Sciatic nerve (tissue), 2 donors: ENCODE measurements at places on chromosomes 7 and 10. TPM values are rescaled to one million over a fixed set of nuclear protein-coding genes. Genes with fewer than 3 reads are reported as not detected.

DNA sequence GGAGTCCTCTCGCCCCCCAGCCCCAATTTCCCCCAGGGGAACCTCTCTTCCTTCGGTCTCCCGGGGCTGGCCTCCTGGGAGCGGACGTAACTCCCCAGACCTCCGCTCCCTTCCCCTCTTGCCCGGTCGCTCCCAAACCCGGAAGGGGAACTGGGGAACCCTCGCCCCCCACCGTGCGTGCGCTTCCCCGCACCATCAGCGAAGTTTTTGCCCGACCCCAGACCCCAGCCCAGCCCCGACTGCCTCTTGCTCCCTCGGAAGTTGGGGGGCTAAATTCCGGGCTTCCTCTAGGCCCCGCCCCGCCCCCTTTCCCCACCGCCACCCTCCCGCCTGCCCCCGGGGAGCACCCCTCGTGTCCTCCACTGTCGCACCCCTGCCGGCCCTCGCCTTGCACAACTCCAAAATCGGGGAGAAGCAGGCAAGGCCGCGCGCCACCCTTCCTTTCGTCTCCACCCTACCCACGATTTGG, 436 bp downstream of the GNB2 start:
- no peak for DNase-seq

DNA sequence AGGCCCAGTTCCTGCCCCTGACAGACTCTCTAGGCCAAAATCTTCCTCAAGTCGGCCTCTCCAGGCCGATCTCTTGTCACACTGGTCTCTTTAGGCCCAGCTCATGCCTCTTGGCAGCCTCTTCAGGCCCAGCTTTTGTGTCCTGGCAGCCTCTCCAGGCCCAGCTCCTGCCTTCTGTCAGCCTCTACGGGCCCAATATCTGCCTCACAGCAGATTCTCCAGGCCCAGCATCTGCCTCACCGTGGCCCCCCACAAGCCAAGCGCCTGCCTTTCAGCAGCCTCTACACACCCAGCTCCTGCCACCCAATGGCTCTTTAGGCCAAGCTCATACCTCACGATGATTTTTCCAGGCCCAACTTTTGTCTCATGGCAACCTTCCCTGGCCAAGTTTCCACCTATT, 33.0 kb upstream of the VKORC1L1 start:
- no peak for DNase-seq

Gene CHST15
- 31.7 TPM for total RNA-seq

GRCh38 chr7:35987016-35987415, 166.0 kb upstream of the EEPD1 start:
- DNase-seq, result no peak

DNA sequence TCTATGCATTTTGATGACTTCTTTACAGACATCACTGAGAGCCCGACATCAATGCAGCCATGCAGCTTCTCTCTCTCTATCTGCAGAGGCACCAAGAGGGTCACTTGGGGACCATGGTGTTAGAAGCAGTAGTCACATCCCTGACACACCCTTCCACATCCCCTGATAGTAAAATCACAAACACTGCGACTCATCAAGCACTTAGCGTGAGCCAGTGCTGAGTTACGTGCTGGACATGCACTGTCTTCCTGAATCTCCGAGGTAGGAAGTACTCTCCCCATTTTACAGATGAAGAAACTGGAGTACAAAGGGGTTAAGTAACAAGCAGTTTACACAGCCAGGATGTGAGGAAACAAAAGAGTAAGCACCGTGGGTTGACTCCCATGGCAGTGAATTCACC, 109.2 kb downstream of the OSBPL3 start:
- no peak for DNase-seq

DNA sequence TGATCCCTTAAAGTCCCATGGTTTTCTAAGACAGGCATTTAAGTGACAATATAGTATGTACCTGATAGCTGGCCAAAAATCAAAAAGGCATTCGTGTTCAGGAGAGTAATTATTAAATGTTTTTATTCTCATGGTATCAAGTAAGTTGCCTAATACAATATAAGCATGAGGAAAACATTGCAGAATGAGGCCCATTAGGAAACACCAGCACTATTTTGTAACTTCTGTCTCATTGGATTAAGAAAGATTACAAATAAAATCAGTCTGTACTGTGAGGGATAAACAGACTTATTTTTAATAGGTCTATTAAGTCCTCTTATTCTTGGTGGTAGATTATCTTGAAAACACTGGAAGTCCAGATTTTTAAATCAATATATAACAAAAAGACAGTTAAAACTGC, 110.1 kb downstream of the SNX13 start:
- DNase-seq, result no peak

- no peak for DNase-seq
These were observed 348.8 kb downstream of the SDK1 start for GRCh38 chr7:3649678-3650440.

DNA sequence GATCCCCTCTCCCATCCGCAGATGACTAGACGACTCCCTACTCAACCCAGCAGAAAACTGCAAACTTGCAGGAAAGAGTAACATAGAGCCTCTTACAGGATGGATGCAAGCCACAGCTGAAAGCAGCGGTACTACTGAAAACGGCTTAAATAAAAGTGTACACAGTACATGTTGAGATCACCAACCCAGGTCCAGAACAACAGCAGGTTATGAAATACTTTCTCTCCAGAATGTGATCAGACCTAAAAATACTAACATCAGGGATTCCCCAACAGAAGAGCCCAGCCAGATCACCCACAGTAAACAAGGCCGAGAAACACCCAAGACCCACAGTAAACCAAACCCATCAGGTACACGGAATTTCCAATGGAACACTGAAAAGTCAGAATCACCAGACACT, 13.2 kb downstream of the ATE1 start:
- no peak for DNase-seq

- DNase-seq, result no peak
These were observed 34.2 kb downstream of the SLC18A2 start for GRCh38 chr10:117275121-117275520.

GRCh38 chr10:77244746-77245145, 392.9 kb downstream of the KCNMA1 start:
- no peak for DNase-seq

GRCh38 chr7:155667241-155667829, 22.9 kb downstream of the RBM33 start:
- no peak for DNase-seq

DNA sequence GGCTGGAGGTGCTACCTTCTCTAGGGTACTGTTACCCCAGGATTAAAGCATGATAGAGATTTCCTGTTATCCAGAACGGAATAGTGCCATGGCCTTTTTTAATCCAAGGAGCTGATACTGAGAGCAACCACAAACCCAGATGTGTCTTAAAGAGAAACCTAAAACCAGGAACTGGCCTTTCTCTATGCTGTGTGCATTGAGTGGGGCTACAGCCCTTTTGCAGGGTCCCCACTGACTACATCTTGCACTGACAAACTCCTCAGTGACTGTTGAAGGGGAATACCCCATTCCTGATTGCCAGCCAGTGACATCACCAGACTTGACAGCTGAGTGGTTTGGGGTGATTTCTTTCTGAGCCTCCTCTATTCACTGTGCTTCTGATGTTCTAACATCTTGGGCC, 81.9 kb upstream of the CAPZA2 start:
- no peak for DNase-seq

Gene SCART1
- total RNA-seq, result 4.7 TPM
